Type B pancreatic cell (in vitro differentiated cells): ENCODE measurements at places on chromosomes 1 and 21. TPM values are rescaled to one million over a fixed set of nuclear protein-coding genes. Genes with fewer than 3 reads are reported as not detected.

Gene GBP1
- 16.0 and 52.4 TPM in 2 replicates for total RNA-seq

DNA sequence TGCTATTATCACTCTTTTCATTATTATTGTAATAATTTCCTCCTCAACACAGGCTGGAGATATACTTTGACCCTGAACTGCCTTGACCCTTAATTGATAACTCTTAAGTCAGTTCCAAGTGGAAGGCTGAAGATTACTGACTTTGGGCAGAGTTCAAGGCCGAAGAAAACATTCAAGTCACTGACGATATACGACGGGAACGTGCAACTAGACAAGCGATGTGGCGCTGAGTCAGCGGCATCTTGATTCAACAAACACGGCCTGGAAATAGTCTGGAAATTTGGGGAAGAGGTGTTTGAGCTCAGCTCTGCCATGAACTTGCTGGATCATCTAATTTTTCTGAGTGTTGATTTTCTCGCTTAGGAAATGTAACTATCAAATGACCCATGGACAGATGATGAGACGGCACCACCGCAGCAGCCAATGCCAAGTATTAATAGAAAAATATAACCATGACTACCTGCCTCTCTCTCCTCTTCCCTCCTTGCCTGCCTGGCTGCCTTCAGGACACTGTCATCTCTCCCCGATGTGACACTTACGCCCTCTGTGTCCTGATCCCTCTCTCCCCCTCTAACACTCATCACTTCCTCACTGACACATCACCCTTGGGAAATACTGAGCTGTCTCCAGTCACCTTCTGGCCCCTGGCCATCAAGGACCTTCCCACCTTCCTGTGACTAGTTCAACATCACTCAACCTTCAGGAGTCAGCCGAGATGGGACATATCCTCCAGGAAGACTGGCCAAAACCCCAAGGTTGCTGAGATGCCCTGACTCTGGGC lies 49.4 kb downstream of the TMCO4 start:
- H3K36me3 ChIP-seq: no peaks in the 10 kb centered on the region
- no peak overlapping the region for H3K4me3 ChIP-seq
- no peaks in the 10 kb centered on the region for H3K4me1 ChIP-seq
- no peak overlapping the region for H3K27ac ChIP-seq

- peak overlapping the region; percentile 43 for H3K27ac ChIP-seq
- H3K27me3 ChIP-seq: no peaks in the 10 kb centered on the region
- DNase-seq: no peak
Measured at GRCh38 chr1:19814244-19814661, 830 bp downstream of the RNF186 start.

- H3K27ac ChIP-seq: no peak overlapping the region
- no peak overlapping the region for H3K4me3 ChIP-seq
- DNase-seq: no peak
- no peaks in the 10 kb centered on the region for H3K36me3 ChIP-seq
- H3K4me1 ChIP-seq: no peaks in the 10 kb centered on the region
Measured at GRCh38 chr1:193562121-193562520, 375.7 kb upstream of the B3GALT2 start.

DNA sequence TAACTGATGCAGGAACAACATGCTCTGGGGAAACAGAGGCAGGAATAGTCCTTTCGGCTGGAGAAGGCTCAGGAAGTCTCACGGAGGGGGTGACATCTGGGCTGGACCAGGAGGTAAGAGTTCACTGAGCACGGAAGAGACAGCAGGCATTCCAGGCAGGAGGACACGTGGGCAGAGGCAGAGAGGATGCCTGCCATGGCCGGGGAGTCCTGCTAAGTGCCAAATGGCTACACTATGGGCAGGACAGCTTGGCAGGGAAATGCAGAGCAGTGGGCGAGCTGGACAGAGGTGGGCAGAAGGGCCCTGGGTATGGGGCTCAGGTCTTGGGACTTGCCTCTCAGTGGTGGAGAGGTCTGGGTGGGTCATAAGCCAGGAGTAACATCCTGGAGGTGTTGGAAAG lies 17.6 kb downstream of the ALDH4A1 start:
- H3K36me3 ChIP-seq: no peaks in the 10 kb centered on the region
- H3K27ac ChIP-seq: no peak overlapping the region
- no peak for DNase-seq
- H3K4me1 ChIP-seq: no peaks in the 10 kb centered on the region

DNA sequence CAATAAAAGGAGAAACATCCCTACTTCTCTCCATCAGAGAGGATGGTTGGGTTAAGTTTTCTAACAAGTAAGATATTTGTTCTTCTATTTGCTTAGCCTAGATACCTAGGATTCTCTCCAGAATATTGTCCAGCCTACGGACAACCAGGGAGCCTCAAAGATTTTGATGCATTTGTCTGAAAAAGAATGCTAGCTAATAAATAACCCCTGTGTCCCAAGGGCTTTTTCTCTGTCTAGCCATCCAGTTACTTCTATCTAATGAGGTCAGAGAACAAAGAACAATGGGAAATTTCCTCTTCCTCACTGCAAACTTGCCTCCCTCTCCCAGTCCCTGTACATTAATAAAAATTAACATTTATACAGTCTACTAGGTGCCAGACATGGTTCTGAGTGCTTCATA lies 810 bp downstream of the RGS5 start:
- peak overlapping the region; percentile 44 for H3K4me3 ChIP-seq
- H3K27ac ChIP-seq: no peak overlapping the region
- no peaks in the 10 kb centered on the region for H3K36me3 ChIP-seq
- no peak for DNase-seq

- no peak overlapping the region for H3K27ac ChIP-seq
- peaks cover 45% of the 10 kb centered on the region for H3K27me3 ChIP-seq
Measured at GRCh38 chr1:18352636-18353265, 128.0 kb upstream of the KLHDC7A start.
